ENCODE measurements at places on chromosomes 1 and 21.

DNA sequence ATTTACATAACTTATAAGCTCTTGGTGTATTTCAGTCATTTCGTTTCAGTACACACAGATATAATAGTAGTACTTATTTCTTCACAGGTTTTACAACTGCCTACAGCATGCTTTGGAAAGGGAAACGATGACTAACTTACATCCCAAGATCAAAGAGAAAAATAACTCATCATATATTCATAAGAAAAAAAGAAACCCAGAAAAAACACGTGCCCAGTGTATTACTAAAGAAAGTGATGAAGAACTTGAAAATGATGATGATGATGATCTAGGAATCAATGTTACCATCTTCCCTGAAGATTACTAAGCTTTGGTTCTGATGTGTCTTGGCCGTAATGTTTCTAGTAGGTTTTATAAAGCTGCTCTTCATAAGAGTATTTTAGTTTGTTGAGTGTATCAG lies 30.9 kb downstream of the TYW3 start:
- no peak for DNase-seq

DNA sequence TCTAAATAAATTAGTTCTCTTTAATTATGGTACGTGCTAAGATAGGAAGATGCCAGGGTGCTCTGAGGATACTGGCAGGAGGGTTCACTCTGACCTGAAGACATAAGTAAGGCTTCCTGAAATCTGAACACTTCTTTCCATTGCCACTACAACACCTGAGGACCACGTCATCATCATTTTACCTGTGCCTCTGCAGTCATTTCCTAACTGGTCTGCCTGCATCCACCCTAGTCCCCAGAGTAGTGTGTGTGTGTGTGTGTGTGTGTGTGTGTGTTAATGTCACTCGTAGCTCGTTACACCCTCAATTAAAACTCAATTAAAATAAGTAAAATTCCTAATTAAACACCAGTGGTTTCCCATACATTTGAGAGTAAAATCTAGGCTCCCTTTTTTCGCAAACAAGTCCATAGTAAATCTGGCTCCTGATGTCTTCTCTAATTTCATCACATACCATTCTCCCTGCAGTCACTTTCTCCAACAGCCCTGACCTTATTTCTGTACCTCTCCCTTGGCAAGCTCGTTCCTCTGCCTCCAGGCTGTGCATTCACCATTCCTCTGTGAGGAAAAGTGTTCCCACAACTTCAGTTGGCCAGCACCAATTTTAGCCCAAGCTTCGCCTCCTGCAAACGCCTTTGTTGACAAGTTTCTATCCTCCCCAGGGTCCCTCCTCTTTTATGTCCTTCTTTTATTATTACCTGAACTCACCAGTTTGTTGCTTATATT lies 8.7 kb downstream of the IL12RB2 start:
- no peak for DNase-seq

DNA sequence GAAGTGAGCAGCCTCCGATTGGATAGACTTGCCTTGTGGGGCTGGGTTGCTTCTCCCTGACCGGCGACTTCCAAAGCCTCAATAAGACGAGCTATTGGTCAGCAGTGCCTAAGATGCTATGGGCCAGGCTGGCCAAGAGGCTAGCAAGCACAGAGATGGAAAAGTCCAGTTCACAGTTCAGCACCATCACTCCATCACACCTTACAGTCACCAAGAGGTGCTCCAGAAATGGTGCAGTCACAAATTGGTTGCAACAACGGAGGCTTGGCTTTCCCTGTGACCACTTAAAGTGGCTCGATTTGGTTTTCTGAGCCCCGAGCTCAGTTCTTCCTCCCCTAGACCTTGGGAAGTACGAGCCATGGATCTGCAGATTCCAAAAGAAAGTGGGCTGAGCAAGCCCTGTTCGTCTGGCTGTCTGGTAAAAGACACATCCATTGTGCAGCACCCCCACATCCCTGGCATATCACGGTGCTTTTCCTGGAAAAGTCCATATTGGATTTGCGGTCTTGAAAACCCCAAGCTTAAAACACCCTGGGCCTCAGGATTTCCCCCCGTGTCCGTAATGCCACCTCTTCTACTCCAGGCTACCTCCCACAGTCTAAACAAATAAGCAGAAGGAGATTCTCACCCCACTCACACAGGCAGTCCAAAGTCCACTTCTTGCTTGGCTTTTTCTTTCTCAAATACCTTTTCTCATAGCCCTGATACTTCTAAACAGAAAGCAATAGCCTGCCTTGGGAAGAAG lies 1.3 kb downstream of the SLAMF1 start:
- no peak for DNase-seq

DNA sequence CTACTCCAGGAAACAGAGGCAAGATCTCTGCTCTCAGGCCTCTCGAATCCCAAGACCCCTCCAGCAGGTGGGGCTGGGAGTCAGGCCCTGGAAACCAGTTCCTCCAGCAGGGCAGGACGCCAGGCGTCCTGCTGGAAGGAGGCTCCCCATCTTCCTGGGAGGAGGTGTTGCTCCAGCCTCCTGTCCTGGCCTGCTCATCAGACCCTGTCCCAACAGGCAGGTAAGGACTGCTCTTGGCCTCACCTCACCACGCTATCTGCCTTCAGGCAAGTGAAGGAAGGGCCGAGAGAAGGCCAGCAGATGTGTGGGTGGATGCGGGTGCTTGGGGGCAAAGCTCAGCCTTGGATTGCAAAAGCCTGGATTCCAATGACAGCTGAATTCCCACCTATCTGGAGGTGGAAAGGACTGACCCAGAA lies 82.9 kb downstream of the SSBP3 start:
- DNase-seq, result no peak

- no peak for DNase-seq
Measured at GRCh38 chr1:151369621-151370048, 2.9 kb downstream of the SELENBP1 start.

GRCh38 chr1:202133001-202133400 lies 10.3 kb downstream of the GPR37L1 start:
- no peak for DNase-seq

DNA sequence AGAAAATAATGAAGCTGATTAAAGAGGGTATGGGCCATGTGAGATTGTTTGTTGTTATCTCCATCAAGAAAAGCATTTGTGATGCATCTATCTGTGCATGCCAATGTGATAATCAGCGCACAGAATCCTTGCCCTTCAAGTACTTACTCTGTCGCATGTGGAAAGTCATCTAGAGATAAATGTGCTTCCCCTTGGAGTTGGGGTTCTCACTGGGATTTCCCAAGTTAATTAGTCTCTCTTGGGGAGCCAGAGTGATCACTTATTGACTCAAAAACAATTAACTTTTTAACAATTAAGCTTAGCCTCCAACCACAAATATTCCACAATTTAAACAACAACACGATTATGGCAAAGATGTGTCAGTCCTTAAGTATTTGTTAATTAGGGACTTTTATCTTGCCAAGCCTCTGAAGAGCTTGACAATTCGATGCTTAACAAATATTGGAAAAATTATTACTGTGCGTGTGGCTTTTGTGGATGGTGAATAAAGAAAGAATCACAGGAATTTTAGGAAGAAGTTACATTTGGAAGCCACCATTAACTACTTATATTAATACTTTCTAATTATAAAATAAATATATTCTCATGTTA lies 17.5 kb downstream of the RHOU start:
- DNase-seq, result no peak

DNA sequence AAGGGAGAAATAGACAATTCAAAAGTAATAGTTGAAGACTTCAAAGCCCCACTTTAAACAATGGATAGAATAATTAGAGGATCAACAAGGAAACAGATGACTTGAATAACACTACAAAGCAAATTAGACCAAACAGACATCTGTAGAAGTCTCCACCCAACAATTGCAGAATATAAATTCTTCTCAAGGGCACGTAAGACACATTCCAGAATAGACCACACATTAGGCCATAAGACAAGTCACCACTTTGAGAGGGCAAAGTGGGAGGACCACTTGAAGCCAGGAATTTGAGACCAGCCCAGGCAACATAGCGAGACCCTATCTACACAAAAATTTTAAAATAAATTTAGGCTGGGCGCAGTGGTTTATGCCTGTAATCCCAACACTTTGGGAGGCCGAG lies 20.5 kb upstream of the RNF186 start:
- no peak for DNase-seq

- no peak for DNase-seq
Measured at GRCh38 chr1:61746813-61747212, 4.5 kb downstream of the PATJ start.

GRCh38 chr1:232937741-232938375 lies 12.6 kb upstream of the NTPCR start:
- DNase-seq, result no peak

- no peak for DNase-seq
Measured at GRCh38 chr1:117237726-117238381, 27.1 kb upstream of the VTCN1 start.

GRCh38 chr1:11650331-11650991 lies 3.8 kb downstream of the FBXO2 start:
- DNase-seq, result peak; percentile 18

DNA sequence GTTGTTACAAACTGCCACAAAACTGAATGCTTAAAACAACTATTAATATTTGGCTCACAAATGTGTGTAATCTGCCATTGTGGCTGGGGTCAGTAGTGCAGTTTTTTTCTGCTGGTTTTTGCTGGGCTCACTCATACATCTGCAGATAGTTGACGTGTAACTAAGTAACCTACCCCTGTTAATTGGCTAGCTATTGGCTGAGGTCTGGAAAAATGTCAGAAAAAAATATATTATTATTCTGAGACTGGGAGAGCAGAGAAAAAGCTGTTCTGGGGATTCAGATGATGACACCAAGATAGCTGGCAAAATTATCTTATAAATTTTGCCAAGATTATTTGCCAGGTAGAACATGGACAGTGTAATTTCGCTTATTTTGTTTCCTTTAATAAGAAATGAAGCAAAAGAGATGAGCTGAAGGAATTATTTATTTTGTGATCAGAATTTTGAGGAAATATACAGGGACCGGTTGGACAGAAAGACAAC lies 616.1 kb upstream of the ADAMTS5 start:
- no peak for DNase-seq

GRCh38 chr1:83882906-83883305 lies 116.0 kb downstream of the TTLL7 start:
- peak; percentile 29 for DNase-seq

GRCh38 chr1:92346866-92347640 lies 48.2 kb downstream of the RPAP2 start:
- no peak for DNase-seq

DNA sequence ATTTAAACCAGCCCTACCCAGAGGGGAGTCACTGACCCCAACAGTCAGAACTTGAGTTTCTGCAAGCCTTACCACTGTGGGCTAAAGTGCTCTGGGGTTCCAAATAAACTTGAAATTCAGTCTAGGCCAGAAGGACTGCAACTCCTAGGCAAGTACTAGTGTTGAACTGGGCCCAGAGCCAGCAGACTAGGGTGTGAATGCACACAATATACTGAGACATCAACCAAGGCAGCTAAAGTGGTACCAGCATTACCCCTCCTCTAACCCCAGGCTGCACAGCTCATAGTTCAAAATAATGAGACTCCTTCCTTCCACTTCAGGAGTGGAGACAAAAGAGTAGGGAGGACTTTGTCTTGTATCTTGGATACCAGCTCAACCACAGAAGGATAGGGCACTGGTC lies 18.9 kb upstream of the IL20 start:
- no peak for DNase-seq

DNA sequence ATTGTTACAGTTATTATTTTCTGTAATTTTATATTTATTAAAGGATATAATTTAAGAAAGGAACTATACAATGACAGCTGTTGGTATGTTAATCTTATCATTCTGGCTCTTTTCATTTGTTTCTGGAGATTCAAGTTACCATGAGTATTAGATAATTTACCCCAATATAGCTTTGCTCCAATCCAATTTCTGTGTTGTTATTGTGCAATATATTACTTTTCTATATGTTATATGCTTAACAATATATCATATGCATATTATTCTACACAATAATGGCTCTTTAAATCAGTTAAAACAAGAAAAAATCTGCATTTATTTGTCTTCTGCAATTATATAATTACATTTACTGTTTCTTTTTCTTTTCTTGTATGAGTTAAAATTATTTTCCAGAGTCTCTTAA lies 1650.9 kb downstream of the BRINP3 start:
- DNase-seq, result no peak
